NT2/D1 (cell line): ENCODE measurements at places on chromosomes 2 and 18.

- no peak for DNase-seq
Measured at GRCh38 chr2:240615820-240616547, 9.3 kb upstream of the GPR35 start.

- DNase-seq = no peak
Measured at GRCh38 chr2:240142859-240143258, 2.4 kb upstream of the OTOS start.

DNA sequence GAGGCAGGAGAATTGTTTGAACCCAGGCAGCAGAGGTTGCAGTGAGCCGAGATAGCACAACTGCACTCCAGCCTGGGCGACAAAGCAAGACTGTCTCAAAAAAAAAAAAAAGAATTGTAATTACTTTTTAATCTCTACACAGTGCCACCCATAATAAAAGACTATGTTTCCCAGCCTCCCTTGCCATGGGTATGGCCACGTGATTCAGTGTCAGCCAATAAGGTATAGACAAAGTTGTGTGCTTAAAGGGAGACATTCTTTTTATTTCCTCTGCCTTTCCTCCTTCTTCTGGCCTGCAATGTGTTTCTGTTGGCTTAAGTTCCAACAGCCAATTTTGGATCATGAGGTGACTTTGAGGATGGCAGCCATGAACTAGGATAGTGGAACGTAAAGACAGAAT, 406.9 kb downstream of the LNPK start:
- DNase-seq = no peak

DNA sequence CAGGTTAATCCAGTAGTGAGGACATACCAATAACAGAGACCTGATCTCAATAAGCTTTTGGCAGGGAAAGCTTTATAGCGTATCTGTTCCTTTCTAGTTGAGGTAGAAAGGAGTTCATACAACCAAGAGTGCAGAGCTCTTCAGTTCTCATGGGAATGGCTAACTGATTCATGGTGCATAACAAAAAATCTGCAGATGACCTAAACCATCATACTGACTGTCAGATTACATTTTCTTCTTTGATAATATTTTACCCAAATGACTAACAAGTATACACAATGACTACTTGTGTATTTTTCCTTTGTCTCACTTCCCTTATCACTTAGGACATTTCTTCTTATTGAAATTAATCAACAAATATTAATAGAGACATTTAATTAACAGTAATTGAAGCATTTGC, 140.0 kb upstream of the SERTAD2 start:
- DNase-seq = no peak

- DNase-seq = no peak
Measured at GRCh38 chr18:40152859-40153258, 1802.2 kb upstream of the PIK3C3 start.

DNA sequence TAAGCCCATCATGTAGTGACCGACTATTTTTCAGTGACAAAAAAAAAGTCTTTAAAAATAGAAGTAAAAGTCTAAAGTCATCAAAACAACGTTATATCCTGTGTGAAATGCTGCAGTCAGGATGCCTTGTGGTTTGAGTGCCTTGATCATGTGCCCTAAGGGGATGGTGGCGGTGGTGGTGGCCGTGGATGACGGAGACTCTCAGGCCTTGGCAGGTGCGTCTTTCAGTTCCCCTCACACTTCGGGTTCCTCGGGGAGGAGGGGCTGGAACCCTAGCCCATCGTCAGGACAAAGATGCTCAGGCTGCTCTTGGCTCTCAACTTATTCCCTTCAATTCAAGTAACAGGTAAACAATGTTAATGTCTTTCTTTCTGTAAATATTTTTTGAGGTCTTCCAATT, at the start of gene CD28:
Gene CD28 (plus strand): TSS at position 237 of the 400 bp plus-strand sequence. CDS start 58 bp downstream, at position 295.
- no peak for DNase-seq

DNA sequence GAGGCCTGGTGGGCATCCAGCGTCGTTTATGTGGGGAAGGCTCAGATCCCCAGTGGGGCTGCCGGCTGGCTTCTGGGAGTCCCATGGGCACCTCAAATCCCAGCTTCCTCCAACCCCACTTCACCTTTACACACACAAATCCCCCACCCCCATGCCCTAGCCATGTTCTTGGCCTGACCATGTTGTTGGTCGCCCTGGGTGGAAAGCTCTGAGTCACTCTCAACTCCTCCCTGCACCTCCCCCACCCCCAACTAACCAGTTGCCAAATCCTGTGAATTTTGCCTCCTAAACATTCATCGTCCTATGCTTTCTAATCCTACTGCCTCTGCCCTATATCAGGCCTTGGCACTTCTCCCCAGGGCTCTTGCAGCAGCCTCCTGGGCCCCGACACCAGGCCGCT, 6.4 kb downstream of the TNS1 start:
- DNase-seq = no peak
